ENCODE measurements at places on chromosomes 5 and 9.

- DNase-seq: no peak
Measured at GRCh38 chr5:14148890-14149671, 5.9 kb downstream of the TRIO start.

DNA sequence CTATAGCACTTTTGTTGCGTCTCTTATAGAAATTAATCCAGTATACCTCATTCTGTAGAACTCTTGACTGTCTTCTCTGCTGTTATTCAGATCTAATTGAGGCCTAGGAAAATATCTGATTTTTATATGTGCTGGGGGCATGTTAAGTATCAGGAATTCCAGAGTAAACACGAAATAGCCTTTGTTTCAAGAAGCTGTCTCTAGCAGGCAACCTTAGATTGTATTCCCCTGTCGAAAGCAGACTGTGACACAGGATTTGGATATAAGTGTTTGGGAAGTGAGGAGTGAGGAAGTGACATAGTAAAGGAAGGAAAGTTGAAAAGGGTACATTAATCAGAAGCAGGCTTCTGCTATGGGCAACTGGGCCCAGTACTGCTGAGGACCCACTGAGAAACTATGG, 72.1 kb upstream of the RASA1 start:
- DNase-seq: no peak

DNA sequence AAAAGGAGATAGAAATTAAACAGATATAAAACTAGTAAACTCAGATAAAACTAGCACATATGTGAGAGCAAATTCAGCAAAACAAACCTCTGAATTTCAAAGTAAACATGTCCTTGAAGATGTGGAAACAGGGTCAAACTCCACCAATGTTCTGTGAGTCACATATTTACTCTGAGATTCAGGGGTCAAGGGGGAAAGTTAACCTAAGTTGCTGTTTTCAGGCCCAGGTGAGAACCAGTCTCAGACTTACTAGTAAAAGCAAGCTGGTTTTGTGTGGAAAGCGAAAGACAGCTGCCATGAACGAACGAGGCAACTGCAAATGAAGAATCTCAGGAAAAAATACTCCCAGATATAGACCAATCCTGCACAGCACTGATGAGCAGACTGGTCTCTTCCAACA, 29.0 kb downstream of the PSMB7 start:
- DNase-seq: no peak

- no peak for DNase-seq
Measured at GRCh38 chr5:173581408-173582215, 34.8 kb downstream of the BOD1 start.

- no peak for DNase-seq
Measured at GRCh38 chr5:91151947-91152346, 231.2 kb downstream of the ARRDC3 start.

- no peak for DNase-seq
Measured at GRCh38 chr5:132782101-132782500, 5.1 kb upstream of the SEPTIN8 start.

GRCh38 chr9:92455217-92455616, 27.1 kb downstream of the ASPN start:
- DNase-seq: no peak

- DNase-seq: no peak
Measured at GRCh38 chr5:78805-79149, 13.2 kb upstream of the PLEKHG4B start.

DNA sequence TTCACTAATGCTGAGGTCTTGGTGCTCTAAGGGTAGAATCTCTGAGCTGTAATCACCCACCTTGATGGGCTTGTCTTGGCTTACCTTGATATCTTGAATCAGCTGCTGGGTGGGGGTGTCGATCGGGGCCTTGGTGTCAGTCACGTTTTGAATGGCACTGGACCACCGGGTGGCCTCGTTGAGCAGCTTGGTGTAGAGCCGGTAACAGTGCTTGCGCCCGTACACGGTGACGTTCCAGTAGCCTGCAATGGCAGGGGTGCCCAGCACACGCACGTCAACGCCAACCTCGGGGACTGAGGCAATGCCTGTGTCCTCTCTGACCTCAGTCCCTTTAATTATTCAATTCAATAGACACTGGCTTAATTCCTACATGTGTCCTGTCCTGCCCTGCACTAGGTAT, 63.1 kb upstream of the RETREG1 start:
- no peak for DNase-seq

GRCh38 chr5:439181-439580, 3.8 kb upstream of the EXOC3 start:
- DNase-seq: no peak

GRCh38 chr5:80714570-80715298, 60.0 kb upstream of the DHFR start:
- DNase-seq: no peak

DNA sequence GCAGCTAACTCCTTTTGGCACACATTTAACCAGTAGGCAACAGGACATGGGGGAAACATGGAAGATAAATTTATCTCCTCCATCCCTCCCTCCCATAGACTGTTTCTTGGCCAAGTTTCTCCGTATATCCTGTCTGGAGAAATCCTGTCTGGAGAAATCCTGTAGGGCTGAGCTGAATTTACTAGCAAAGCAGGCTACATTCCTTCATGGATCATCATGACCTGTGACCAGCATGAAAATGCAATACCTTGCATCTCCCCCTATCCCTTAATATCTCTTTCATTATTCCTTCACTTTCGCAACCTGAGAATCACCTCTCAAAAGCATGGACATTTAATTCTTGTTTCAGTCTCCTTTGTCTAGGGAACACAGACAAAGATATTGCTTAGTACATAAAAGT, 379.1 kb downstream of the PSAT1 start:
- no peak for DNase-seq

DNA sequence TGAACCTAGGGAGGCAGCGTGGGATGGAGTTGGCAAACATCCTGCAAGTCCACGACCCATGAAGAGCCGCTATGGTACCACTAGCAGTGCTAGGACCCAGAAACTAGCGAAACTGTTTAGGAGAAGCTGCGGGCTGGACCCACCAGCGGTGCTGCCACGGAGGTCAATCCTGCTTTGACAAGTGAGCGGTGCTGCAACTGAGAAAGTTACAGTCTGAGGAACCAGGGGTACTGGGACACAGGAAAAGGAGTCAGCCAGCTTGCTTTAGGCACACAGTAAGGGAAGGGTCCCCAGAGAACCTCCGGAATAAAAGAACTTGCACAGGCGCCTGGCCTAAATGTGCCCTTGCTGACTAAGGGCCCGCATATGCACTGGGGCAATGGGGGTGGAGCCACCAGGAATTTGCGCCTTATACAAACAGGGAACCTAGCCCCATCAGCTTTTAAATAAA, 23.6 kb upstream of the ANXA2R start:
- DNase-seq: no peak

DNA sequence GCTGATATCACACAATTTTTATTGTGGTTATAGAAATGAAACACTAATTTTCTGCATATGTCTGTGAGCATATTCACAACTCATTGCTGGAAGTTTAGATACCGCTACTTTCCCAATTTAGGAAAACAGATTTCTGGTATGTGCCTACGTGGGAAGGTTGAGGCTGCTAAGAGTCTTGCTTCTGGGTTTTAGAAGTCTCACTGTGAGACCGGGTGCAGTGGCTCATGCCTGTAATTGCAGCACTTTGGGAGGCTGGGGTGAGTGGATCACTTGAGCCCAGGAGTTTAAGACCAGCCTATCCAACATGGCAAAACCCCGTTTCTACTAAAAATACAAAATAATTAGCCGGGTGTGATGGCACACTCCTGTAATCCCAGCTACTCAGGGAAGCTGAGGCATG, 39.6 kb downstream of the UBAP1 start:
- DNase-seq: no peak

GRCh38 chr5:134784946-134785620, 26.5 kb downstream of the DDX46 start:
- DNase-seq: no peak

DNA sequence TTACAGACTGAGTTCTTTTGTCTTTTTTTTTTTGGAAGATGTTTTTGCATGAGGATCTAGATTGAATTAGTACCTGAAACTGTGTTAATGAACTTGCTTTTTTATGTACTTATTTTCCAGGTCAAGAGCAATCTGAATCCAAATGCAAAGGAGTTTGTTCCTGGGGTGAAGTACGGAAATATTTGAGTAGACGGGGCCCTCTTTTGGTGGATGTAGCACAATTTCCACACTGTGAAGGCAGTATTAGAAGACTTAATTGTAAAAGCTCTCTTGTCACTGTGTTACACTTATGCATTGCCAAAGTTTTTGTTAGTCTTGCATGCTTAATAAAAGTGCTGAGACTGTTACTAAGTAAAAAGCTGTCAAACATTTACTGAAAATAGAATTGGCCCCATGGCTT, 14.5 kb downstream of the SLC23A1 start:
- DNase-seq: no peak

DNA sequence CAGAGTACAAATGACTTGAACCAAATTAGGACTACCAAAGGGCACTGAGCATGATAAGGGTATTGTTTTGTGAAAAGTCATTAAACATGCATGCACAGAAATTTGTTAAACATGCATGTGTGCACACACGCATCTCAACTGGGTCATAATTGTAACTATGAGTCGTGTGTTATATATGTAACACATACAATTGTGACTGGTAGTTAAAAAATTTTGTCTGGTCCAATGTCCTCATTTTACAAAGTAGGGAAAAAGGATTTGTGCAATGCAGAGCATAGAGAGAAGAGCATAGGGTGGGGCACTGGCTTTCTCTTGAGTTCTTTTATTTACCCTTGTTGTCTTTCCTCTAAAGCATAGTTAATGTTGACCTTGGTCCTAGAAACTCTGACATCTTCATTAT, 19.3 kb upstream of the IGFBPL1 start:
- no peak for DNase-seq

DNA sequence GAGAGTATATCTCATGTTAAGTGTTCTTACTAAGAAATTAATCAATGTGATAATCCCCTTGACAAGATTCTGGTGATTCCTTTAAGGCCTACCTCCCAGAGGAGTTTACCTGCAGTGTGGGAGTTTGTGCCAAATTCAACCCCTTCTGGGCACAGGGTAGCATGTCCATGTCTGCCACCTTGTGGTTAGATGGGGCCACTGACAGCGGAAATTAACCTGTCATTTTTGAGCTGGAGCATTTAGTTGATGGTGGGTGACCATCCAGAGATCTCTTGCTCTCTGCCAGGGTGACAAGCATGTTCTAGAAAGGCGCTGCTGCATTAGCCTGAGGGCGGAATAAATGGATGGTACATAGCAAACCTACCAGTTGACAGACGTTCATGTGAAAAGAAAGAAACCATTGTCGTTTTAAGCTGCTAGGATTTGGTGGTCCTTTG, 132.2 kb downstream of the FBXO4 start:
- peak; percentile 37 for DNase-seq

- DNase-seq: no peak
Measured at GRCh38 chr5:175816348-175816747, 55.0 kb upstream of the CPLX2 start.

DNA sequence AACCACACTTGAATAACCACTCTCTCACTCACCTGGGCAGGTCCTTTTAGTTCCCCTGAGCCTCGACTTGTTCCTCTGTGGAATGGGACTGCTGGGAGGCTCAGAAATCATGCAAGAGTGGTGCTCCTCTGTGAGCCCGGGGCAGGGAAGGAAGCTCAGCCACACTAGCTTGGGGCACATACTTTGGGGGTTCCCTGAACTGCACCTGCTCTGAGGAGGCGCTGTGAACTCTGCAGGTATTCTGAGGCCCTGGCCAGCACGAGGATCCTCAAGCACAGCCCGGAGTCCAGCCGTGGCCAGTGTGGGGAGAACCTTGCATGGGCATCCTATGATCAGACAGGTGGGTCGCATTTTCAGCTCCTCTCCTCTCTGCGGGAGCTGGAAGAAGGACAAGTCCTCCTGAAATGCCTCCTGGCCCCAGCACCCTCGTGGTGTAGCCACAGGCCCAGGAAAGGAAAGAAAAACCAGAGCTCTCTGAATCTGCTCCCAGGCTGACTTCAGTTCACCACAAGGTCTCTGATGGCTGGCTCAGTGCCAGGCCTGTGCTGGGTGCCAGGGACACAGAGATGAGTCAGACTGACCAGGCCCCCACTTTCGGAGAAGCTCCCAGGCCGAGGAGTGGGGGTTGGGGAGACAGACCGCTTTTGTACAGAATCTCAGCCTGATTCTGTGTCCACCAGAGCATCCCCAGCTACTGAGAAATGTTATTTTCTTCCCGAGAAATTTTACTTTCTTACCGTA, 11.9 kb downstream of the GLIPR2 start:
- peak; percentile 57 for DNase-seq

DNA sequence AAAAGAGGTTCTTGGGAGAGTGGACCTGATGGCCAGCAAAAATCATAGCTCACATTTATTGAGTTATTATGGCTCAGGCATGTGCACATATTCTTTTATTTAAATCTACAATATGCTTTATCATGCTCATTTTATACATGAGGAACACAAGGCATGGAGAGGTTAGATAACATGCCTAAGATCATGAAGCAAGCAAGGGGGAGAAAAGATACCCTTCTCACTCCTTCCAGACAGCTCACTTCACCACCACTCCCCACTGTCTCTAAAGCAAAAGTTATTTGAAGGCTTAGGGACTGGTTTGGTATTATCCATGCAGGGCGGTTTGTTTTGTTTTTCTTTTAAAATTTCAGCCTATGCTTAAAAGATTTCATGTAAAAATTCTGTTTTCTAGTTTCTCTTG, 59.0 kb upstream of the PDE8B start:
- no peak for DNase-seq

DNA sequence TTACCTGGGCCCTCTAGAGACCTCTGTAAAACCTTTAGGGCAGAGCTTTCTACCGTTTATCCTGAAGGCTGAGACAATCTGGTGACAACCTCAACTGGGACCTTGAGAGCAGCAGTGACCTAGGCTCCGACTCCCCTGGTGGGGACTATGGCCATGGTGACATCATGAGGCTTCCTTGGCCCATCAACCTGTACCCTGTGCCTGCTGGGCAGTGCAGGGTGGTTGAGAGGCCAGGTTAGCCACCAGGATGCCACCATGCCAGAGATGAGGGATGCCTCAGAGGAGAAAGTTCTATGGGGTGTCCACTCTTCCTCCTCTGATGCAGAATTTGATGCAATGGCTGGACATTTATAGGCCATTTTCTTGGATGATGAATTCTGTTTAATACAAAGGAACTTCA, 194.8 kb downstream of the PDZD2 start:
- no peak for DNase-seq

DNA sequence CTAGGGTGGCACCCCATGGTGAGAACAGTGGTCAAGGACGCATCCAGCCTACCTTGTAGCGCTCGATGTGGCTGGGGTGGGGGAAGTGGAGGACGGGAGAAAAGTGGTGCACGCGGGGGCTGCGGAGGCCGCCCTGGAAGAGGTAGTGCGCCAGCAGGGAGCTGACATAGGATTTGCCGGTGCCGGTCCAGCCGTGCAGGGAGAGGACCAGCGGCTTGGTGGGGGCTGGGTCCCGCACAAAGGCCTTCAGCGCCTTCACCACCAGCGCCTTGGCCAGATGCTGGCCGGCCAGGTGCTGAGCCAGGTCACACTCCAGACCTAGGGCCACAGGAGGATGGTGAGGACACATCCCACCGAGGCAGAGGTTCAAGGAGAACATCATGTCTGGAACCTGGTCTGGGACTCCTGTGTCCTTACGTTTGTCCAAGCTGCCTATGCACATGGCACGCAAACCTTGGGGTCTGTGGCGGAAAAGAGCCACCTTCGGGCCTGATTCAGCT, 797 bp downstream of the TOR2A start:
- DNase-seq: no peak

GRCh38 chr9:86792136-86792535, 155.2 kb downstream of the GAS1 start:
- no peak for DNase-seq
